ENCODE measurements at places on chromosomes 16 and 17. TPM values are rescaled to one million over a fixed set of nuclear protein-coding genes. Genes with fewer than 3 reads are reported as not detected.

CFAP97D1 gene
- total RNA-seq = not detected

RANBP10 gene
- 3.7 TPM for total RNA-seq

RAB11FIP4 gene
- total RNA-seq = 48.1 TPM

NUPR1 gene
- under 0.01 TPM for total RNA-seq

WNT9B gene
- not detected for total RNA-seq

GPRC5C gene
- total RNA-seq = 5.3 TPM

MAP1LC3B gene
- total RNA-seq = 24.5 TPM
